T-helper 9 cell (primary cell): ENCODE measurements at places on chromosomes 3 and 15.

GRCh38 chr3:127700406-127700805 is 27.7 kb downstream of the ABTB1 start:
- no peak for DNase-seq

DNA sequence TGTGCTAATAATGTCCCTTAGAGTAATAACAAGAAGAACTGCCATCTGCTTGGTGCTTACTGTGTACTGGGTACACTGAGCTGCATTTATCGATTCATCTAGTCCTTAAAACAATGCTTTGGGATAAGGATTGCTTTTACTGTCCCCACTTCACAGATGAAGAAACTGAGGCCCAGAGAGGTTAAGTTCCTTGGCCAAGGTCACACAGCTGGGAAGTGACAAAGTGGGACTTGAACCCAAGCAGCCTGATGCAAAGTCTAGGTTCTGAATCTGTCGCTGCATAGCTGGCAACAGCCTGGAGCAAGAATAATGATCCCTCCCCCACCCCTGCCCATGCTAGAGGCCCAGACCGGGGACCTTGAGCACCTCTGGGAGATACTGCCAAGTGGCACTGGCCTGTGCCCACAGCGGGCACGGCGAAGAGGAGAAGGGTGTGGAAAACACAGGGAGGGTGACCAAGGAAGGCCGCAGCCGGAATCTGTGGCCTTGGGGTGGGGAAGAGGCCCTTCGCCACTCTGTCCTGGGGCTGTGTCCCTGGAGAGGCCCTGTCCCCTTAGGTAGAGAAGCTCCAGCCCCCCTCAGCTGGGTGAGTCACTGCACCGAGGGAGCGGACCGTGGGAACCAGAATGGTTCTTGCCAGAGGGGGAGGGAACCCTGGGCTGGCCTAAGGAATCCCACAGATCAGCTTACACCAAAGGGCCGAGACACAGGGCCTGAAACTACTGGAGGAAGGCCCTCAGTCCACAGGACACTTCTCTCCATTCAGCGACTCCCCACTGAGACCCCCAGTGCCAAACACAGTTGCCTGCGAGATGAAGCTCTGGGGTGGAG is 3.5 kb downstream of the PLXND1 start:
- no peak for DNase-seq

DNA sequence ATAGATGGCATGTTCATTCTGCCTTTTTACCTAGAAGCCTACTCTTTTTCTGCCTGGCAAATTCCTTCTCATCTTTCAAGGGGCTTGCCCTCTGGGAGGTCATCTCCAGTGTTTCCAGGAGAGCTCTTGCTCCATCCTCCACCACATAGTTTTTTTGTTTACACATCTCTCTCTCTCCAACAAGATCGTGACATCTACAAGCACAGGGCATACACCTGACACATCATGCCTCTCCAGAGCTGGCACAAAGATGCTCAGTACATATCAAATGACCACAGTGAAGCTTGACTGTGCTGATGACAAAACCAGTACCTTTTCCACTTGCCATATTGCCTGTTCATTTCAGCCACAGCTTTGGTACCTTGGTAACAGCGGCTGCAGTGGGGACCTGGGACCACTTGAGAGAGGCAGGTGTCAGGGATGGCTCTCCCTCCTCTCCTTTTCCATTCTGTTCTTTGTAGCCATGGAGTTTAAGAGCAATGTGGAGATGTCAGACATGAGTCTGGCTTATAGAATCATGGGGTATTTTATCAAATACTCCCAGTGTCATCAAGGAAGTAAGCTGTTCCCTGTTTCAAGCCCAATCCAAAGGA is 15.4 kb downstream of the ALPK3 start:
- no peak for DNase-seq

GRCh38 chr3:87002346-87002745 is 11.4 kb upstream of the VGLL3 start:
- DNase-seq = no peak

- DNase-seq = no peak
Measured at GRCh38 chr15:101543431-101543830, 53.9 kb upstream of the PCSK6 start.

DNA sequence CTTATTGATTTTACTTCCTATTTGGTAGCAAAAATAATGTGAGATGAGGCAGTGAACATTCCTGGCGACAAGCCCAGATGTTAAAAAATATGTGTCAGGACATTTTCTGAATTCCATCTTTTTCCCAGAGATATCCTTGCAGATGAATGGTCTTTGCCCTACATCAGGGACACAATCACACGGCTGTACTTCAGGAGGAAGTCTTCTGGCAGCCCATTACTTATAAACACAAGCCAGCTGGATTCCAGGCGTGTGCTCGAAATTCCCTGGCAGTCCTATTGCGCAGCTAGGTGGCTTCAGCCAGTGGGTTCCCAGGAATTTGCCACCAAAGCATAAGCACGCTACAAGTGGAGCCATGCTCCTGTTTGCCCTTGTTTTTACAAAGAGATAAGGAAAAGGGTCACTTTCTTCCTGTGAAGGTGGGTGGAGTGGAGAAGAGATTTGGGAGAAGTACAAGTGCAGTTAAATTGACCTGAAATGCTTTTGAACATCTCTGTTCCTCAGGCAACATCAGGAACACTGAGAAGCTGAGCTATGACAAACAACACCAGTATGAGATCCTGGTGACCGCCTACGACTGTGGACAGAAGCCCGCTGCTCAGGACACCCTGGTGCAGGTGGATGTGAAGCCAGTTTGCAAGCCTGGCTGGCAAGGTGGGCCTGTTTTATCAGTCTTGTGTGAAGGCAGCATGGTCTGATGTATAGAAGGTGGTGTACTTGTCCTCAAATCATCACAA is 257.1 kb upstream of the TRIM42 start:
- DNase-seq = no peak

GRCh38 chr15:39181056-39181747 is 399.7 kb upstream of the THBS1 start:
- no peak for DNase-seq

DNA sequence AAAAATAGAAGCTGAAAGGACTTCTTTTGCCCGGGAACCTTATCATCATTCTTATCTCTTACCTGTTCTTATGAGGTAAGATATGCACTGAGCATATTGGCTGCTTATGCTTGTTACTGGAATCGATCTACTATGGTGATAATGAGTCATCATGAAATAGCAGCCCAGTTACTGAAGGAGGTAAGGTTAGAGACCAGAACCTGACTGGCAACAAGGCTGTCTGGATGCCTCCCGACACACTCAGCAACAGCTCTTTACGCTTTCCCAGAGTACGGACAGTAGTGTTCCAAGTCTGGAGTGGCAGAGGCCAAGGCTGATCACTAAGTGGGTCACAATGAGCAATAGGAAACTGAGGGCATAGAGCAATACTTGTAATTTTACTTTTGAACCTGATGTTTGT is 314.1 kb downstream of the NLGN1 start:
- DNase-seq = no peak

GRCh38 chr3:127821394-127821793 is 921 bp downstream of the MGLL start:
- DNase-seq = no peak

DNA sequence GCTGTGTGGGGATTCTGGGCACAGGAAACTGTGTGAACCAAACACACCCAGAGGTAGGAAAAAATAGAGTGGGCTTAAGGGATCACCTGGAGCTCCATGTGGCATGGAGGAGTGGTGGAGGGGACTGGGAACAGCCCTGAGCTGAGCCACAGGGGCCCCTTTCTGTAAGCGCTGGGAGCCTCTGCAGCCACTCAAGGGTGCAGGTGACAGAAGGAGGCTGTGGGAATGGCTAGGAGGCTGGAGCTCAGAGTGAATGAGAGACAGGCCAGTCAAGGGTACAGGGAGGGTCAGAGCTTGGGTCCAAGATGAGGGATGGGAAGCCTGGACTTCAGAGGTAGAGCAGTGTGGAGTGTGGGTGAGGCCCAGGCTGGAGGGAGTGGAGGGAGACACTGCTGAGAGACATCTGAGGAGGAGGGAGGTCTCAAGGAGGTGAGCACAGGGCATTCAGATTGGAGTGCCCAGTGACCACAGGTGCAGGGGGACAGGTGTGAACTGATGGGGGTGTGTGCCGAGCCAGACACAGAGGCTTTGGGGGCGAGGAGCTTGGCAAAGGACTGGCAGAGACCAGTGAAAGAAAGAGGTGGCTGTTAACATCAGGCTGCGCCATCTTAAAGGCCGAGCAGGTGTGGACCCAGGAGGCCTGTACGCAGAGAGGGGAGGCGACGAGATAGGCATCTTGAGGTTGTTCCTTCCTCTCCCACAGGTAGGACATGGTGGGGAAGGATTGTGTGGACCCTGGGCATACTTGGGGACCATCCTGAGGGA is 56.8 kb downstream of the FGD5 start:
- DNase-seq = no peak

DNA sequence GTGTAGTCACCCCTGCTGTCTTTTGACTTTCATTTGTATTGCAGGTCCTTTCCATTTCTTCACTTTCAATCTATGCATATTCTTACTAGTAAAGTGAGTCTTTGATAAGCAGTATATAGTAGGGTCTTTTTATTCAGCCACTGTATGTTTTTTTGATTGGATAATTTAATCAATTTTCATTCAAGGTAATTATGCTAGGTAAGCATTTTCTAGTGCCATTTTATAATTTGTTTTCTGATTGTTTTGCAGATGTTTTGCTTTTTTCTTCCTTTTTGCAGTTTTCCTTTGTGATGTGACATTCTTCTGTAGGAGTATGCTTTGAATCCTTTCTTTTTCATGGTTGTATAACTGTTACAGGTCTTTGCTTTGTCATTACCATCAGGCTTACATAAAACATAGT is 504.3 kb upstream of the GBE1 start:
- DNase-seq = no peak

DNA sequence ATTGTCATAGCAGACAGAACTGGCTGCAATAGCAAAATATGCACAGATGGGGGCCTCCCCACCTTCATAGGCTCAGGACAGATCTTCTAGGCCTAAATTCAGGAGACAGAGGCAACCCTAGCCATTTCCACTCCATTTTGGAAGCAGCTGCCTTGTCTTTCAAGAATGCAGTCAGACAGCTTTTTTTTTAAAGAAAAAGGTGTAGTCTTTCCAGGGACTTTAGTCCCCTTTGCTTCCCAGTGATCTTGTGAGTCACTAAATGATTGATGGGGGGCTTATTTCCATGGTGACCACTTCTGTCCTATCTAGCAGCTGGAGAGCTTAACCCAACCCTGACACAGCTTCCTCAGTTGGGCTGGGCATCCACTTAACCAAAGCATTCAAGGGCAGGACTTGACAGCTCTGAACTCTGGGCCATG is 165.9 kb downstream of the TPRG1 start:
- DNase-seq = no peak

DNA sequence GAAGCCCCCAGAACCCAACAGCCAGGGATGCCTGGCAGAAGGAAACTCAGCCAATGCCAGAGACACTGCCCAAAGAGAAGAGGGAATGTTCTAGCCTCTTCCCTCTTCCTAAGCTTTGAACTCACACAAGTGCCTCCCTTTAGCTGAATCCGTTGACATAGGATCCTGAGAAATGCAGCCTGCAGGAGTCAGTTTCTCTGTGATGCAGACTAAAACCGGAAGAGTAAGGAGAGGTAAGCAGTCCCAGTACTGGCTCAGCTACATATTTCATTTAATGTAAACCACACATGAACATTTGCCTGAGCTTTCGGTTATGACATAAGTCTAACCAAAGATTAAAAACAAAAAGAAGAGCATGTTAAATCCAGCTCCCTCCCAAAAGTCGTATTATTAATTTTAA is 768.7 kb downstream of the TBL1XR1 start:
- DNase-seq = no peak

DNA sequence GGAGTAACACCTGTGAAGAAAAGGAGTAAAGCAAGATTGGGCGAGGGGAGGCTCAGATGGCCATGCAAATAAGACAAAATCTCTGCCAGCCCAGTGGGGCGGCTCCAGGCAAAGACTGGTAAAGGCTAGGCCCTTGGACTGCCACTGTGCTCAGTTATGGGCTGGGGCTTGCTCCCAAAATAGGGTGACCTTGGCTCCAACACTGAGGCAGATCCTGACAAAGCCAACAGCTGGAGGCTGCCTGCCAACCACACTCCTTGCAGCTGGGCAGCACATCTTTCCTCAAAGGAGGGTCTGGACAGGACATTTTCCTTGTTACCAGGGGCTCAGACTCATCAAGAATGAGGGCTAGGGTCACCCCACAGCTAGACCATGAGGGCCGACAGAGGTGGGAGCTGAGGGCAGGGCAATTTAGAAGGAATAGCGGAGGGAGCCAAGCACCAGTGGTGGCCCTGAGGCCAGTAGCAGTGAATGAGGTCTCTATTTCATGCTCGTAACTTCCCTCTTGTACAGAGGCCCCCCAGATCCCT is 86.1 kb downstream of the CHRD start:
- no peak for DNase-seq

DNA sequence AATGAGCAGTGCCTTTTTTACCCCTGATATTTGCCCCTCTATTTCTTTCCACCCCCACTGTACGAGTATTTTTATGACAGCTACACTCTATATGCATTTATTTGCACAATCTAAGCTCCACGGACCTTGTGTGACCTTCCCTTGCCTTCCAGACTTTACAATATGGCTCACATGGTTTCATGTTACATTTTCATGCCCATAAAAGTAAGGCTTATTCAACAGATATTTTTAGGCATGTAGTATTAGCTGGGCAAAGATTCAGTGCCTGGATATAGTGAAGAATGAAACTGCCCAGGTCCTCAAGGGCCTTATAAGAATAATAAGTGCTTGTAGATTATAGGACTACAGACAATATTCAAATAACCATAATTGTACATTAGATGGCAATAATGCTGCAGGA is 481.9 kb upstream of the CNTN4 start:
- no peak for DNase-seq

DNA sequence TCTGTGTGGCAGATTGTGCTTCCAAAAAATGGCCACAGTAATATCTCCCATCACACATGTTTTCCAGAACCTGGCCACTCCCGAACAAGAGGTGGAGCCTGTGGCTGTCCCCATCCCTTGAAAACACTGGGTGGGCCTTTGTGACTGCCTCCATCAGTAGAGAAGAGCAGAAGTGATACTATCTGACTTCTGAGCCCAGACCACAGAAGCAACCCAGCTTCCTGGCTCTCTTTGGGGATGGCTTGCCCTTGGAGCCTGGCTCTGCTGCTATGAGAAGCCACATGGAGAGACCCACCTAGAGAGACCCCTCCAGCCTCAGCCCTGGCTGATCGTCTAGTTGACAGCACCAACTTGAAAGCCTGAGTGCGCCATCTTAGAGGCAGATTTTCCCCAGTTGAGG is 39.8 kb upstream of the CMTM8 start:
- DNase-seq = no peak

GRCh38 chr3:147391781-147392624 is 14.3 kb downstream of the ZIC4 start:
- no peak for DNase-seq
